ENCODE measurements at places on chromosomes 1 and 21. TPM values are rescaled to one million over a fixed set of nuclear protein-coding genes. Genes with fewer than 3 reads are reported as not detected.

DNA sequence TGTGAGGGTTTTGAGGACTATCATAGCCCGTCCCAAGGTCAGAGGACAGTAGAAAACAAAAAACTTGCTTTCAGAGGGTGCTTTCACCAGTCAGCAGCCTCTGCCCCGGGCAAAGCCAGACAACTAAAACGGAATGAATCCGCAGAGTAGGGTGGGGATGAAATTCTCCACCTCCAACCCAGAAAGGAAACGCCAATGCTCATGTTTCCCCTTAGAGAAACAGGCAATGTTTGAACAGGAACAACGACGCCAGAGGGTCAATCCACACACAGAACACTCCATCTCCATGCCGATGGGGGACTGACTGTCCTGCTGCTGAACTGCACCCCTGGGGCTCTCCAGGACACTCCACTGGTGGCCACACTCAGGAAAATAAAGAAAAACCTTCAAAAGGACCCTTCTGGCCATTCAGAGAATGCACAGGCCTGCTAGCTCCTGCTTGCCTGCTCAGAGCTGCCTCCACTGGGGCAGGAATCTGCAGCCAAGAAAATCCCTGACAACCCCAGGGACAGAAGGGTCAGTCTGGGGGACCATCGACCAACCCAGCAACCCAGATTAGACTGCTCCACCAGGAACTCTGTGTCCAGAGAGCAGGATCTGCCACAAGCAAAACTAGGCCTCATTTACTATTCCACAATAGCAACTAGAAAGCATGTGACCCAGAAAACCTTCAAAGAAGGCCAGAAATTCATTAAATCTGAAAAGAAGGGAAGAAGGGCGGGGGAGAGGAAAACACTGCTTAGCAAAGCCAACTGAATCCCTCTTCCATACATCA, 116.0 kb downstream of the TOMM20 start:
- DNase-seq = no peak
- H3K27me3 ChIP-seq = no peaks in the 10 kb centered on the region
- H3K4me3 ChIP-seq = peak overlapping the region; percentile 85
- H3K36me3 ChIP-seq = no peaks in the 10 kb centered on the region
- peak overlapping the region; percentile 100 for H3K27ac ChIP-seq

GRCh38 chr1:93681101-93681988, at the start of gene BCAR3:
BCAR3 (minus strand) TSS chr1:93681837; CDS start chr1:93674930, 6,907 bp downstream.
- peaks cover 8% of the 10 kb centered on the region for H3K36me3 ChIP-seq
- H3K4me3 ChIP-seq = peak within 1 kb of the TSS; percentile 91
- H3K4me1 ChIP-seq = peaks cover 9% of the 10 kb centered on the region
- no peak for DNase-seq

DNA sequence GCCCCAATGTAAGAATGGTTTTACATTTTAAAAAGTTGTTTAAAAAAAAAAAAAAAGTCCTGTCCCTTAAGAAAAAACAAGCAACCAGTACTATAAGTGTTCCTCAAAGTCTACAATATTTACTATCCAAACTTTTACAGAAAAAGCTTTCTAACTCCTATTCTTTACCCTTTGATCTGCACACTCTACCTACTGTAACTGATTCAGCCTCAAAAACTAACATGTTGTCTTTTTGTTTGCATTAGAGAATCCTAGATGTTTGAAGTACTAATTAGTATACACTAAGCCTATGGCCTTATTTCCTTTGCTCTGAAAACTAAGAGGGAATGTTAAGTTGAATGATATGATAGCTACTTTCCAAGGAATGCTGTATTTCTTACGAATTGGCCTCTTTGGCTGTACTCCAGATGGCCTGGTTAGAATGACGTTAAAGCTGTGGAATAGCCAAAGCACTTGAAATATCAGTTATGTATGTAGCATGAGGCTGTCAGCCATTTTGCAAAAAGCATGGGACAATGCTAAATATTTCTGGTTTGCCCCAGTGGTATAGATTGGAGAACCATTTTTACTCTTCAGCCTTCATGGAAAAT, 234.8 kb downstream of the GPR52 start:
- peaks cover 14% of the 10 kb centered on the region for H3K36me3 ChIP-seq
- no peak for DNase-seq
- no peak overlapping the region for H3K4me3 ChIP-seq

- DNase-seq = no peak
- H3K36me3 ChIP-seq = peaks cover 2% of the 10 kb centered on the region
- H3K27ac ChIP-seq = no peak overlapping the region
- no peaks in the 10 kb centered on the region for H3K27me3 ChIP-seq
Observed at GRCh38 chr1:245972476-245972875, 534.6 kb downstream of the SMYD3 start.

Gene HSD3B2
- not detected for total RNA-seq

DNA sequence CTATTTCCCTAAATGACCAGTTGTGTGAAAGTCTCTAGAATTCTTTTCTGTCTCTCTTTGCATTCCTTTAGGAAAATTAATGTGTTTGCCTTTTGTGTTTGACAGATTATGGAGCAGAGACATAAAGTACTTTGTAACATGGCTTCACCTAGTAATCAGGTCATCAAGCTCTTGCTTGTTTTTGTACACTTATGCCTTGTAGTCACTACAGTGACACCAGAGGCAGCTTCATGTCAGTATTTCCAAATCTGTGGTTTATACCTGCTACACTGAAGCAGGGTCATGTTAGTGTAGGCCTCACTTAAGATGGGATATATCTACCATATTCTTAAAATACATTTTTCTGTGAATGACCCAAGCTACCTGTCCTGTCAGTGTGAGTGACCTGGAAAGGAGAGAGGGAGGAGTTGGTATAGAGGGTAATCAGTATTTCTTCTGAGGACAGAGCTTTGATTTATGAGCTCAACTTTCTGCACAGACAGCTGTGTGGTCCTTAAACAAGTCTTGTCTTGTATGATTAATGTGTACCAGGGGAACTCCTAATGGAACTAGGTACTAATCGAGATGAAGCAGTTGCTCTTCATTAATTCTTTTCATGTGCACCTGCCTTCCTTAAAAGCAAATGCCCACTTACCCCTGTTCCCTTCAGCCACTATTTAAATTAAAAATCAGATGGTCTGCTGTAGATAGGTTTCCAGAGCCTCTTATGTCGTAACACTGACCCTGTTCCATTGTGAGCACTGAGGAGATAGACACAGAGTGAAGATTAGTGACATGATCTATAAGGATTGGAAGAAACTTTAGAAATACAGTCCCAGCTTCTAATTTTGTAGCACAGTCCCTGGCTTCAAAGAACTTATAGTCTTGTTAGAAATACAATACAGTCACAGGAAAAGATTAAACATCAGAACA, 45.7 kb downstream of the MACO1 start:
- no peaks in the 10 kb centered on the region for H3K27me3 ChIP-seq
- H3K36me3 ChIP-seq = no peaks in the 10 kb centered on the region
- no peak overlapping the region for H3K4me3 ChIP-seq
- no peak for DNase-seq
